ENCODE measurements at places on chromosomes 3 and 15. TPM values are rescaled to one million over a fixed set of nuclear protein-coding genes. Genes with fewer than 3 reads are reported as not detected.
A peak's percentile ranks its signal among the peaks of the same experiment; 100 is the strongest.

- peak; percentile 61 for DNase-seq
These were observed 151.0 kb downstream of the TJP1 start for GRCh38 chr15:29670998-29671981.

The ASB14 gene
- not detected for total RNA-seq

- DNase-seq = peak; percentile 85
These were observed 64.2 kb upstream of the ARL8B start for GRCh38 chr3:5057857-5058324.

DNA sequence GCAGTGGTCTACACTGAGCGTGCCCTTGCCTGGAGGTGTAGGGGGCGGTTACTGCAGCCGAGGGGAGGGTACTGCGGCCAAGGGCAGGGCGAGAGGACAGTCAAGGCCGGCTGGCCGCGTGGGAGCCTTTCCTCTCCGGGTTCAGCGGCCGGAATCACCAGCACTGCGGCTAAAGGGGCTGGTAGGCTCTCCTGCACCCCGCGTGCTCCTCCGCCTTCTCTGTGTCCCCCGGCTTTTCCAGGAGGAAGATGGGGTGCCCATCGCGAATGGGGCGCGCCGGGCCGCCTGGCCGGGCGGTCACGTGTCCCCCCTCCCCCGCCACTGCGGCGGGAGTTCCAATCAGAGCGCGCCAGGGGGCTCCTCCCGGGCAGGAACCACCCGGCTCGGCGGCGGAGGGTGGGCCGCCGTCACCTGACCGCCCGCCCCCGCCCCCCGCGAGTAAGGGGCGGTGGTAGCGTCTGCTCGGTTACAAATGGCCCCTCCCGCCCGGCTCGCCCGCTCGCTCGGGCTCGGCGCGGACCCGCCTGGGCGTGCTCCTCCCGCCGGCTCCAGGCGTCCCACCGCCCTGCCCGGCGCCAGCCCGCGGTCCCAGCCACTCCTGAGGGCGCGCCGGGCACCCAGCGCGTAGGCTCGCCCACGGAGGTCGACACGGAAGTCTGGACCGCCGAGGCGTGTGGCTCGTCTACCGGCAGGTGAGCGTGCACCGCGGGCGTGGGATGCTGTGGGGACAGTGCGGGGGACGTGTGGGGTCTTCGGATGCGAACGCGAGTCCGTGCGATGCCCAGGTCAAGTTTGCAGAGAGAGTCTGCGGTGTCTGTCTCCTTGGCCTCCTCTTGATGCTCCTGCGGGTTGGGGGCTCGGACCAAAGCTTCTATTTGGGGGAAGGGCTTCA lies 242.6 kb upstream of the TOPAZ1 start:
- DNase-seq = no peak

GRCh38 chr3:181009225-181009624 lies 19.7 kb upstream of the DNAJC19 start:
- no peak for DNase-seq

DNA sequence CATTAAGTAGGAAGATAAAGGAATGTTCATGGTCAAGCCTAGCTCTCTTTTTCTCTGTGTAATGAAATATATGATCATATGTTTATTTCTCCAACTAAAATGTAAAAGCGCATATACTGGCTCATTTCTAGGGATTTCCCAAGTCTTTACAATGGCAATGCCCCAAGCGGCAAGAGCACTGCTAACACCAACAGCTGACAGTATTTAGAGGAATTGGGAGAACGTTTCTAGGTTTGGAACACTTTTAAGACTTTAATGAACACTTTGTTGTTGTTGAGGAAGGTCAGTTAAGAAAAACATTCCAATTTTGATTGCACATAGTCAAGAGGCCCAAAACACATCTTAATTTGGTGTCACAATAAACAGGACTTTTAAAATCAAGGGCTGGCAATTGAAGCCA lies 132.7 kb downstream of the ATP8B4 start:
- no peak for DNase-seq

- DNase-seq = no peak
These were observed 7.7 kb downstream of the ASTE1 start for GRCh38 chr3:131018970-131019369.

The FNDC3B gene
- total RNA-seq = 128 TPM

The MINDY4B gene
- not detected for total RNA-seq

The ELL3 gene
- total RNA-seq = 1.7 TPM

The GNL3 gene
- 66.0 TPM for total RNA-seq

The MEX3B gene
- 6.7 TPM for total RNA-seq

The RARRES1 gene
- total RNA-seq = 1.9 TPM

DNA sequence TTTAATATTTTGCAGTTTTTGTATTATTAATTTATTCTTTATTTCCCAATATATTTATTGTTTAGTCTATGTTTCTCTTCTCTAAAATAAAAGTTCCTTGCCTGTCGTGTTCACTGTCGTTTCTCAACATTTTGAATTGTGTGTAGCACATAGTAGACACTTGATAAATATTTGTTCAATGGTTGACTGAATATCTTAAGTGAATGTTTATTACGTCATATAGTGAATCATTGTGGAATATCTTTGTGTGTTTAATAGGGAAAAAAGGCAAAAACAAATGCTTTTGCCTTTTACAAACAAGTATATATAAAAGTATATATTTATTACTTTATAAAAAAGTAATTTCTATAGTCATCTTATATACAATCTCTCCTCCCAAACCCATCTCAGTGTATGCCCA lies 572.3 kb downstream of the EPHA3 start:
- DNase-seq = no peak

The XCR1 gene
- not detected for total RNA-seq

The SCAANT1 gene
- not detected for total RNA-seq

The CCDC80 gene
- 406 TPM for total RNA-seq

- DNase-seq = no peak
These were observed 798.7 kb downstream of the DIPK2A start for GRCh38 chr3:144770281-144770680.

The CXCR6 gene
- total RNA-seq = under 0.01 TPM

GRCh38 chr15:84598250-84598649 lies 2.6 kb upstream of the ZSCAN2 start:
- DNase-seq = peak; percentile 24

DNA sequence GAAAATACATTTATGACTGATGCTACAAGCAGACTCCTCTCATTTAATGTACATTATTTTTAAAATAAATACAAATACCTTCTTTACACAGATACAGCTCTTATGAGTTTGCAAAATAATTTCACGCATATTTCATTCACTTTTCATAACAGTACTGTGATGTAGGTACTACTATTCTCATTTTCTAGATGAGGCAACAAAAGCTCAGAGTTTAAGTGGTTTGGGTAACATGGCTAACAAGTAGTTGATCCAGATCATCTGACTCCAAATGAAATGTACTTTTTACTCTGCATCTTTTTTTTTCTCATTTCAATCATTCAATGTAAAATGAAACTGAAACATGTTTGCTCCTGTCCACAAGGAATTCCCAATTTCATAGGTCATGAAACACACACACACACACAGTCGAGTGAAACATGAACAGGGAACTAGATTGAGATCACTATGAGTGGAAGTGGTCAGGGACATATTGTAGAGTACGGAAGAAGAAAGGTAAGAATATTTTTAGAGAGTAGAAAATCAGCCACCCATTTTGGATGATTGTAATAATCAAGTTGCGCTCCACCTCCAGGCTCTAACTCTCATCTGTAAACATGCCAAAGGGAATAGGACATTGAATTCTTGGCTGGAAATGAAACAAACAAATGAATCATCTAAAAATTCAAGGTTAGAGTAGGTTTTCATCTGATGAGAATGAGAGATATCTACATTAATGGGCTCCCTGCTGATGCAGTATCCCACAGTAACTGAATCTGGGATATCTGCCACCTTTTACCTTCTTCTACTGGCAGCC lies 92.4 kb downstream of the CLDN1 start:
- DNase-seq = peak; percentile 63

DNA sequence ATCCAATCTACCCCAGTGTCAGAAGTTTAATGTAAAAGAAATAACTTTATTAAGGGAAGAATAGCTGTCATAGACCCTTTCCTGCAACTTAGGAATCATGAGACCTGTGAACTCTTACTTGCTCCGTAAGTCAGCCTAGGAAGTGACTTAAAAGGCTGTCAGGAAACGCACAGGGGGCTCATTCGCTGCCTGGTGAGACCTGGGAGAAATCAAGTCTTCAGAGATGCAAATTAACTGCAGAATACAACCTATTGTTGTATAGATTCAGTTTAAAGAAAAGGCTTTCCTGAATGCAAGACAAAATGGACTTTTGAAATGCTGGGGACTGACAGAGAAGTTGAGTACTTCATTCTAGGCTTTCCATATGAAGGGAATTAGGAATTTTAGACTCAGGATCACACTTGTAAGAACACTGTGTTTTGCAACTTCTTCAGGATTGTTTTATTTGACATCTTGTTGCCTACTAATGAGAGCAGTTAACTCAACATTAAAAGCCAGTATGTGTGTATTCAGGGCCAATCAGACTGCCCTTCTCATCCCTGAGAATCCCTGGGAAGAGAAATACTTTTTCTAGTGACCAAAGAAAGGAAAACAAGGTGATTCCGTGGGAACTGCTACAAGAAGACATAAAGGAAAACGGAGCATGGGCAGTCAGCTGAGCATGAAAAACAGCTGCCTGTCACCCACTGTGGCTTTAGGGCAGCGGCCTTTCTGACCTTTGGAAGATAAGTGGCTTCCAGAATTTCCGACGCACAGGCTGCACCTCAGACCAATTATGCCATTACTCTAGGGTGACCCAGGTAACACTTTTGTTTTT lies 18.5 kb upstream of the DPPA4 start:
- no peak for DNase-seq

- DNase-seq = no peak
These were observed 105.4 kb downstream of the ABHD5 start for GRCh38 chr3:43796041-43796596.

- DNase-seq = no peak
These were observed 464.3 kb downstream of the EPHA3 start for GRCh38 chr3:89571707-89572106.

Data from IMR-90 (cell line).